ENCODE measurements at places on chromosomes 5 and 9. TPM values are rescaled to one million over a fixed set of nuclear protein-coding genes. Genes with fewer than 3 reads are reported as not detected.

DNA sequence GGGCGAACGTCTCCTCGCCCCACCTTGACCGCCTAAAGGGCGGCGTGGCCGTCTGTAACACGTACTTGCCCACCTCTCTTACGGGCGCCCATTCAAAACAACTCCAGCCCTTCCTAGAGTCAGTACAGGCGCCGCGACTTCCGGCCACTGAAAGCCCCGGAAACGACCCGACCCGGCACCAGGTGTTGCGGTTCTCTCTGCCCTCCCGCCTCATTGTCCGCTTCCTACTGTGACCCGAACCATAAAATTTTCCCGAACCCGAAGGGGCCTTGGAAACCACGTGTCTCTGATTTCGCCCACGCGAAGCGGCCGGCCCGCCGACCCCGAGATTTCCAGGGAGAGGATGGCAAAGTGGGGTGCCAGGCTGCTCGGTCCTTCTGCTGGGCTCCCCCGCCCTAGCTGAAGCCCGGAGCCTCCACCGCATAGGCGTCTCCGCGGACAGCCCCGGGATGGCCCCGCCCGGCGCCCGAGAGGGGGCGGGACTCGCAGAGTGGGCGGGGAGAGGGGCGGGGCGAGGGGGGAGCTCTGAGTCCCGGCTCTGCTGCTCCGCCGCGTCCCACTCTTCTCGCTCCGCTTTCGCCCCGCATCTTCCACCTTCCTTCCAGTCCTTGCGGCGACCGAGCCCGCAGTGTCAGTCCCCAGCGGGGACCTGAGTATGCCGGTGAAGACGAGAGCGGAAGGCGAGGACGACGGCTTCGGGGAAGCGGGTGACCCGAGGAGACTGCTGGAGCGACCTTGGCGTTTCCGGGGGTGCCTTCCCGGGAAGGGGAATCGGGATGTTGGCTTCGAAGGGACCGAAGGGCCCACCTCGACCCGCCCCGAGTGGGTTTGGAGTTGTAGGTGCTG, 684 bp upstream of the PTGES2 start:
- peak; percentile 87 for DNase-seq

The KIF24 gene
- total RNA-seq: 11.2 TPM

DNA sequence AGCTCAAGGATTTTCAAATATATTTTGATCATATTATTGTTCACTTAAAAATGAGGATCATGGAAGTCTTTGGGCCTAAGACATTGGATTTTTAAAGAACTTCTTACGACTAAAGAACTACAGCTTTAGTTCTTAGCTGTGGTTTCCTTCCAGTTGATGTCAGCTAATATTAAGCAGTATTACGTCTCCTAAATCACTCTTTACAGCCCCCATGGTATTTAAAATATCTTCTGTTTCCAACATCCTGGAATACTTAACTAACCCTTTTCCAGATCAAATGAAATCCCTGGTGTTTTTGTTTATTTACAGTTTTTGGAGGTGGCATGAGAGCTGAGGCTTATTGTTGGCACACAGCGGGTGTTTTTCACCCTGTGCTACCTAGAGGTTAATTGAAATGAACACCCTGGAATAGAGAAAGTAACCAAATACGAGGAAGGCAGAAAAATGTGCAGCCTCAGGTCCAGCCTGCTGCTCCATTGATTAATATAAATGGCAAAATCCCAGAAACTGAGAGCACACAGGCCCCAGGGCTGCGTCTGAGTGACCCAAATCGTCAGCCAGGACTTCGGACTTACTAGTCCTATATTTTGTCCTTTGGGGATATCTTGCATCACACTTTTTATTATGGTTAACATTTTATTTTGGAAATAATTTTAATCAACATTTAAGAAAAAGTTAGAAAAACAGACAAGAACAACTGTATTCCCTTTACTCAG, 52.3 kb upstream of the ICE1 start:
- no peak for DNase-seq

The TRIM36 gene
- total RNA-seq: 0.24 TPM

The ALDOB gene
- total RNA-seq: not detected

DNA sequence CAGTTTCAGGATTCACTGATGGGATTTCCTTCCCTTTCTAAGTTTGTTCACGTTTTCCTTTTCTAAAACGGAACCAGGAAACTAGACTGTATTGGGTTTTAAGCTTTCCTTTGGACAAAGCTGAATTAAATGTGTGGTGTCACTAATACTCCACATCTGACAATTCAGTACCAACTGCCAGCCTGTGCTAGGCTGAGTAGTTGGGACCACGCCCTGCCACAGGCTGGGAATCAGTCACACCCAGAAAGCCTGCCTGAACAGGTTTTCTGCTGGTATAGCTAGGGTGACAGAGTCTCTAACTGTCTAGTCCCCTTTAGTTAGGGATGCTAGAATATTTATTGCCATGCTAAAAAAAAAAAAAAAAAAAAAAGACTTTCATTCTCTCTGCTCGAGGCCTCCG, 15.6 kb downstream of the SPACA9 start:
- DNase-seq: no peak

All from activated CD8-positive, alpha-beta T cell treated with anti-CD3 and anti-CD28 coated beads, Interleukin-2, amount 10 ng/mL, durations not matched to agents 7 days and 5 days (primary cell).